Urinary bladder (tissue), 4 donors: ENCODE measurements at places on chromosomes 6 and 20. TPM values are rescaled to one million over a fixed set of nuclear protein-coding genes. Genes with fewer than 3 reads are reported as not detected.

Gene ZNF831
- total RNA-seq, result 0.69 TPM

Gene MRAP2
- 5.6 TPM for total RNA-seq

Gene BCAS4
- 4.8 TPM for total RNA-seq

Gene CST5
- total RNA-seq, result not detected

Gene ISM1
- total RNA-seq, result 1.8 TPM

Gene SIGLEC1
- 3.2 TPM for total RNA-seq

Gene OPRM1
- total RNA-seq, result 1.2 TPM

Gene COL11A2
- 1.3 TPM for total RNA-seq

Gene SMOC2
- total RNA-seq, result 61.1 TPM

Gene SGK2
- total RNA-seq, result 6.2 TPM

Gene POM121L2
- total RNA-seq, result not detected
